NCI-H1092 (cell line): ENCODE measurements at places on chromosomes 4 and X.

DNA sequence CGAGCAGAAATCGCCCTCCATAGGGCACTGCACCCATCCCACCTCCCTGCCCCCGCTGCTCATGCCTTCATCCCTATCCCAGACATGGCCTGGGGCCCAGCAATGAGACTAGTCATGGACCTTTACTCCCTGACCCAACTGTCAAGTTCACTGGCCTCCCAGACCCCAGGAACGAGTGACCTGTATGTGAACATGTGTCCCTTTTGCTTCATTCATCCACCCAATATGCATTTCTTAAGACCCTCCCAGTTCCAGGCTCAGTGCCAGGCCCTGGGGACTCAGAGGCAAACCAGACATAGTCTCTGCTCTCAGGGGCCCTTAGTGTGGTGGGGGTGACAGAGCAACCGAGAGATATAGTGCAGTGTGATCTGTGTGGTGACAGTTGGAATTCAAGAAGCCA is 67.0 kb downstream of the EFNB1 start:
- no peak for DNase-seq

GRCh38 chrX:47605024-47605423 is 14.6 kb downstream of the SYN1 start:
- DNase-seq = no peak

GRCh38 chrX:21725496-21725895 is 32.4 kb downstream of the SMPX start:
- DNase-seq = peak; percentile 16

- DNase-seq = no peak
Observed at GRCh38 chr4:74323663-74324062, 15.4 kb downstream of the EPGN start.

GRCh38 chr4:70511365-70511764 is 7.0 kb upstream of the AMTN start:
- no peak for DNase-seq

GRCh38 chr4:126895988-126896570 is 736.7 kb upstream of the INTU start:
- DNase-seq = no peak

DNA sequence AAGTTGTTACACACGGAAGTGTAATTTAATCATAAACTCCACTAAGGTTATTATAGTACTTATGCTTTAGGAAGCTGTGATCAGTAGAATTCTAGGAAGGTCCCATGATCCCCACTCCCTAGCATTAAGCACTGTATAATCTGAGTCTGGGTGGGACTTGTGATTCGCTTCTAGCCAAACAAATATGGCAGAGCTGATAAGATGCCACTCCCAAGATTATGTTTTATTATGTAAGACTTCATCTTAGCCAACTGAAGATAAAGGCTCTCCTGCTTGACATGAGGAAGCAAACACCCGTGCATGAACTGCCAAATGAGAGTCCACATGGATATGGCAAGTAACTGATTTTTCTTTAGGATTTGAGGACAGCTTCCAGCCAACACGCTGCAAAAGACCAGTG is 186.4 kb upstream of the NDST3 start:
- DNase-seq = no peak

- DNase-seq = no peak
Observed at GRCh38 chrX:133575501-133576136, 160.3 kb upstream of the GPC4 start.

- DNase-seq = no peak
Observed at GRCh38 chr4:3492741-3493719, 29.9 kb downstream of the DOK7 start.

DNA sequence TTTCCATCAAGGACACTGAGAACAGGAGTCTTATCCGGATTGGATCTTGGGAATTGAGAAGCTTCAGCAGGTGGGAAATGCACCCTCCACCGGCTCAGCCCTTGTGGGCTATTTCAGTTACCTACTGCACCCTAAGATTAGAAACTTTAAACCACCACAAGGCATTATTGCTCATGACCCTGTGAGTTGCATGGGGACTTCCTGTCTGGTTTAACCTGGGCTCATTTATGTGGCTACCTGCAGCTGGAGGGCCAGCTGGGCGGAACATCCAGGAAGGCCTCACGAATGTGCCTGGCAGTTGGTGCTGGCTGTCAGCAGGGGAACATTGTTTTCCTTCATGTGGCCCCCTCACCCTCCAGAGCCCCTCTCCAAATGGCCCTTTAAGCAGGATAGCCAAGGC is 164.1 kb downstream of the DEFB131A start:
- no peak for DNase-seq

- no peak for DNase-seq
Observed at GRCh38 chr4:38647101-38647819, 16.7 kb upstream of the KLF3 start.

DNA sequence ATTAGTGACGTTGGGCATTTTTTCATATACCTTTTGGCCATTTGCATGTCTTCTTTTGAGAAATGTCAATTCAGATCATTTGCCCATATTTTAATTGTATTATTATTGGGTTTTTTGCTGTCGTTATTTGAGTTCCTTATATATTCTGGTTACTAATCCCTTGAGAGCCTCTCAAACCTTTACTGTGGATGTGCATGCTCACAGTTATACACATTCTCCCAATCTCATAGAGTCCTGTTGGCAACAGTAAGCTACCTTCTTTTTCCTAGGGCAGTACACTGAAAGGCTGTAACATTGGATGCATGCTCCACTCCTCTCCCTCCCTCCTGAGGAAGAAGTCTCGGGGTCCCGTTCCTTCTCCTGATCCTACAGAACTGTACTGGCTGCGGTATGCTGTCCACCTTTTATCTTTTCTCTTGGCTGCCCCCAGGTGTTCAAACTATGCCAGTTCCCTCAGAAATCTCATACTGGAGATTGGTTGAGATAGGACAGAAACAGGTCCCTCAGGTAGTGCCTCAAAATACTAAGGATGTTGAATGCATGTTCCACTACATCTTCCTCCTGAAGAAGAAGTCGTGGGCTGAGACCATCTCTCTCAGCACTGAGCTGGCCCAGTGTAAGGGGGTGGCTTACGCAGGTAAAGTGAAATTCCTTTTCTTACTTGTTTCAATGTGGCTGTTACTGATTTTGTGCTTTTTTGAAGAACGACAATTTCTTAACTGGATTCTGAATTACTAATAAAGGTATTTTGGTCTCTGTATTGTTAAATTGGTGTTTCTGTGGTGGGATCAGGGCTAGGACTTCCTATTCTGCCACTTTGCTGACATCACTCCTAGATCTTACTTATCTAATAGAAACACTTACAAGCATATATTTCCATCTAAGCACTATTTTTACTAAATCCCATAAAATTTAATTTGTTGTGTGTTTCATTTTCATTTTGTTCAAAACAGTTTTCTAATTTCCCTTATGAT is 145.4 kb upstream of the HUWE1 start:
- peak; percentile 16 for DNase-seq

GRCh38 chr4:152258391-152258790 is 277.5 kb downstream of the FBXW7 start:
- DNase-seq = no peak

- no peak for DNase-seq
Observed at GRCh38 chrX:10146346-10146745, 10.4 kb upstream of the CLCN4 start.

DNA sequence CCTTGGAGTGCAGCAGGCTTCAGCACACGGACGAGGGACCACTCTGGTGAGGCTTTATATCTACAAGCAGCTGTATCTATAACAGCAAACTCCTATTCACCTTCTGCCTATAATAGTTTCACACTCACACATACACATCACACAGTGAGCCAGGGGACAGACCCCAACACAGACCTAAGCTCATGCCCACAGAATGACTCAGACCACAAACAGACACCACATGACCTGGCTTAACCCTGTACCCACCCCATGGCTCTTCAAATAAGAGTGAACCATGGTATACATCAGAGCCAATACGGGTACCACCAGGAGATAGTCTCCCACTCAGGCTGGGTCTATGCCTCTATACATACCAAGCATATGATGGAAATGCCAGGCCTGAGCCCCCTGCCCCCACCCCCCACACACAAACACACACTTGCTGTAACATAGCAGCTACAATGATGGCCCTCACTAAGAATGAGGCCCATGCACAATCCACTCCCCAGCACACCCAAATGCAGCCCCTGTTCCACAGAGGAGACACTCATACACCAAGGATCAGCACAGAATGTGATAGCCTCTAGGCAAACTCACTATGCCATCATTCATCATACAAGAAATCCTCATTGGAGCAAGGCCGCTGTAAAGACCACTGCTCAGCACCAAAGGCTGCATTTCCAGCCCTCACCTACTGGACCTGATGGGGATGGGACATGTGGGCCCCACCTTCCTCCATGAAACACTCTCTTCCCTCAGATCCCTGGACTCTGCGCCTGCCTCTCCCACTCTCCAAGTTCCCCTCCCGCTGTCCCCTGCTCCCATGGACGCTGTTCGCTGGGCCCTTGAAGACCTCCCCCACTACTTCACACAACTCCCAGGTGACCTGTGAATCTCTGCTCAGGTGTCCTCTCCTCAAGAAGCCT is 62.1 kb upstream of the XIAP start:
- DNase-seq = no peak

DNA sequence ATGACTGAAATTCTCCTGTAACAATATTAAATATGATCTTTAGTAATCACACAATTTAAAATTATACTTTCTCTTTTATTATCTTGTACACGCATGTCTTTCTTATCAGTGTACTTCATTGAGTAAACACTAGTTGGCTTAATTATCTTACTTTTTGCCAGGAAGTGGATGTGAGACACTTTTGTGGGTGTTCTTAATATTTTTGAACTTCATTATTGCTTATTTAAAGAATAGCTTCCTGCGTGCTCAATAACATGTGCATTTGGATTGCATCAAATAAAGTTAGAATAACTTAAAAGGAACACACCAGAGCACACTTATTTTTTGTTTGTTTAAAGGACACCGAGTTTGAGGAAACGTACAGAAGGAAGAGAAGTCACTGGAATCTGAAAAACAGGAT is 128.5 kb upstream of the VEGFC start:
- no peak for DNase-seq

- DNase-seq = no peak
Observed at GRCh38 chr4:168852933-168853713, 156.9 kb downstream of the CBR4 start.

DNA sequence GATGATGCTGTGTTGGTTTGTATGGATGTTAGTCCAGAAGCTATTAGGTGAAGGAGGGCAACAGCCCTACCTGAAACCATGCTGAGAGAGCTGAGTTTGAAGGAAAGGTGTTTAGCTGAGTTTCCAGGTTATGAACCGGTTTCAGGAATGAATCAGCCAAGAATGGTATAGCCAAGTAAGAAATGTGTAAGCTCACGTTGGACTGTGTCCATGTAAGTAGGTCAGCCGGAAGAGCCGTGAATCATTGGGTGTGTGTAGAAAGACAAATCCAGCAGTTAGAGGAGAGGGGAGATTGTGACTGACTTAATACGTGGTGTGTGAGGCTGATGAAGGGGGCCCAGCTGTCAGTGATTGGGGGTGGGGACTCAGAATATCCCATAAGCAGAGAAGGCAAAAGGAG is 77.2 kb upstream of the SPIN4 start:
- no peak for DNase-seq

- no peak for DNase-seq
Observed at GRCh38 chrX:11187001-11187400, 75.9 kb downstream of the HCCS start.

DNA sequence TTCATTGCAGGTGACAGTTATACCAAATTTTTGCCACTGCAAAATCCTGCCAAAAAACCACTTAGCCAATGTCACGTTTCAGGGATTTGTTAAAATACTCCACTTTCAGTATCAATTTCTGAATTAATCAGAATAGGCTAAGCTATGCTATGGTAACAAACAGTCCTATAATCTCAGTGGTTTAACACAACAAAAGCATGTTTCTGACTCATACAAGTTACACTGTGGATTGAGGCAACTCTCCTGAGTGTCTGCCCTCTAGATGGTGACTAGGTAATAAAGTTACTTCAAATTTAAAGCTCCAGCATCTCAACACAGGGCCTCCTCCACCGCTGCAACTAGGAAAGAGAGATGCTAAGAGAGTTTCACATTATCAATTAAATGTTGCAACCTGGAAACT is 23.0 kb upstream of the RADX start:
- no peak for DNase-seq

DNA sequence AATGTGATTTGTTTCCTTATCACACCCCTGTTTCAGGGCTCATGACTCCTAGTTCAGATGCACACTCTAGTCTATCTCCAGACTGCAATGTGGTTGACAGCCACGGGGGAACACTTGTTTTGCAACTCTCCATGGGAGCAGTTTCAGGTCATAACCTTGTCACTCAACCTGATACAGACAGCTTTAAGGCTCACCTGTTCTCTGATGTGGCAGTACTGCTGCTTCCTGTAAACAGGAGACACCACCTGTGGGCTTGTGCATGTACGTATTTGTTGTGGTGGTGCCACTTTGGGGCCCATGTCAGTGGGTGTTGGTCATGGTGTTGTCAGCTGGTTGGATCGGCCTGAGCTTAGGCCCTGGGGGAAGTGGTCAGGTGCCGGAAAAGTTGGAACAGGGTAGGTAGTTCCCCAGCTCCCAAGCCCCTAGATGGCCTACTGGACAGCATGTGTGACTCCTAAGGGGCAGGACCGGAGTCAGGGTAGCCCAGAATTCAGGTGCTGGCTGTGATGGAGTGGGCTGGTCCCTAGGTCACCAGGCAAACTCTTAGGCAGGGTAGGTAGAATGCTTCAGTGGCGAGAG is 46.2 kb downstream of the FAM9B start:
- no peak for DNase-seq

GRCh38 chrX:130877892-130878341 is 25.1 kb downstream of the ENOX2 start:
- DNase-seq = no peak

DNA sequence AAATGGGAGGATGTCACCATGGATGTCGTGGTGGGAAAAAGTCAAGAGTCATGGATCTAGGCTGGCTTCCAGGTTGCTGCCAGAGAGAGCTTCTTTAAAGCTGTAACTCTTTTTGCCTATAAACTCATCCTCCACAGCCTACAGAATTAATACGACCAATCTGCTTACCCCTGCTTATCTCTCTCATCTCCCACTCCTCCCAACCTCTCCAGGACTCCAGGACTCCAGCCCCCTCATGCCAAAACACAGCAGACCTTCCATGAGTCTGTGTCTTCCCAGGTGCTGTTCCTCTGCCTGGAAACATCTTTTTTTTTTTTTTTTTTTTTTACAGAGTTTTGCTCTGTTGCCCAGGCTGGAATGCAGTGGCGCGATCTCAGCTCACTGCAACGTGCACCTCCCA is 15.3 kb upstream of the SLC10A4 start:
- DNase-seq = no peak

GRCh38 chr4:27040356-27040755 is 179.7 kb downstream of the STIM2 start:
- DNase-seq = no peak

- no peak for DNase-seq
Observed at GRCh38 chr4:117771647-117772337, 262.5 kb upstream of the NDST3 start.

- DNase-seq = no peak
Observed at GRCh38 chr4:68883870-68884269, 67.7 kb downstream of the UGT2A3 start.

- DNase-seq = peak; percentile 10
Observed at GRCh38 chrX:24148535-24149350, 786 bp upstream of the ZFX start.

GRCh38 chr4:94695384-94695783 is 62.4 kb upstream of the BMPR1B start:
- DNase-seq = no peak
